ENCODE measurements at places on chromosomes 2 and 18. TPM values are rescaled to one million over a fixed set of nuclear protein-coding genes. Genes with fewer than 3 reads are reported as not detected.

GRCh38 chr2:58871469-58872142 is 630.5 kb upstream of the FANCL start:
- H3K4me3 ChIP-seq = no peak overlapping the region
- no peaks in the 10 kb centered on the region for H3K4me1 ChIP-seq
- DNase-seq = no peak
- no peak overlapping the region for H3K27ac ChIP-seq
- no peaks in the 10 kb centered on the region for H3K36me3 ChIP-seq

DNA sequence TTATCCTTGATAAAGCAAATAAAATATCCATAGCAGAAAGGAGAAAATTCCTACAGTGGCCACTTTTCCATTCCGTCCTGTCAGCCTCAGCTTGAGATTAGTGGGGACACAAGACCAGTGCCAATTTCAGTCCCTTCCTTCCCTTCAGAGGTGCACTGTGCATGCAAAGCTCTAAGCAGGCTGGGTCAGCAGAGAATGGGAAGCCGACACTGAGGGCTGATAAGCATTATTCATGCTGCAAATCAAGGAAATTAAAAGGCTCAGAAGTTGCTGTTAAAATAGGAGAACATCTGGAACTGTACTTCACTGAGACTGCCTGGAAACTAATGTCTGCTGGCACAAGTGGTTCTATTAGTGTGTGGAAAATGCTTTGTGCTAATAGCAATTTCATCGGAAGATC is 534.3 kb downstream of the ADCYAP1 start:
- no peaks in the 10 kb centered on the region for H3K36me3 ChIP-seq
- H3K27me3 ChIP-seq = no peaks in the 10 kb centered on the region
- DNase-seq = no peak
- H3K4me3 ChIP-seq = no peak overlapping the region
- no peaks in the 10 kb centered on the region for H3K4me1 ChIP-seq

DNA sequence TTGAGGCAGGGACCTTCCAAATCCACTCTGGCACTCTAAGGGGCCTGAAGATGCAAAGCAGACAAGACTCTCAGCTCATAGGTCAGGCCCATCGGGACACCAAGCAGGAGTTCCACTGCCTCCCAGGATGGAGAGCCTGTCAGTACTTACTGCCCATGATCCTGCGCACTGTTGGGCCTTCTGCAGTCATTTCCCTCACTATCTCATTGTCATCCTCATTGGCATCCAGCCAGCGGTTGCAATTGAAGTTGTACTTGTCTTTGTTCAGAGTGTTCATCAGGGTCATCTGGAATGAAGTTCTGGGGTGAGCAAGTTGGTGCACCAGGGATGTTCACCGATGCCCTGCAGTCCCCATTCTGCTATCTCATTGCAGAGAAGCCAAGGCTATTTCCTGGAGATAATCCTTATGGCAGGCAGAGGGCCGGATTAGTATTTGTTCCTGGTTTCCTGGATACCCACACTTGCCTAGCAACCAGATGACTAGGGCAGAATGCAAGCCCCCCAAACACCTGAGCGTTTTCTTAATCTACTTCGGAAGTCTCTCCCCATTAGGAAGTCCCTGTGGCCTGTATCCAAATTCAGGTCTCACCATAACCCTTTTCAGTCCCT is 65.1 kb downstream of the LOXHD1 start:
- H3K36me3 ChIP-seq = no peaks in the 10 kb centered on the region
- no peak for DNase-seq
- no peak overlapping the region for H3K4me3 ChIP-seq
- peaks cover 37% of the 10 kb centered on the region for H3K27me3 ChIP-seq

DNA sequence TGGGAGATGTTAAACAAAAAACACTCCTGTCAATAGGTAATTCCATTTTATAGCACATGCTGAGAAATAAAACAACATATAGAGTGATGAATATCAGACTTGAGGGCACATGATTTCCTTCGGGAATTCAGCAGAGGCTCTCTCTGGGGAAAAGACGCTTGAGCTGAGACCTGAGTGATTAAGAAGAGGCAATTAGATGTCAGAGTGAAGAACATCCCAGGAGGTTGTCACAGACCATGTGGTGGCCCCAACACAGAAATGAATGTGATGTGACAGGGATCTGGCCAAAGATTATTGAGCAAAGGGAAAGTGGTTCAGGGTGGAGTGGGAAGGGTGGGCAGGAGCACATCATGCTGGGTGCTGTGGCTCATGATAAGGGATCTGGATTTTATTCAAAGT is 254.7 kb downstream of the RAD51AP2 start:
- H3K4me1 ChIP-seq = no peaks in the 10 kb centered on the region
- no peaks in the 10 kb centered on the region for H3K27me3 ChIP-seq
- no peak overlapping the region for H3K4me3 ChIP-seq
- DNase-seq = no peak
- H3K27ac ChIP-seq = no peak overlapping the region
- no peaks in the 10 kb centered on the region for H3K36me3 ChIP-seq

- H3K27ac ChIP-seq = no peak overlapping the region
- H3K4me1 ChIP-seq = no peaks in the 10 kb centered on the region
- H3K36me3 ChIP-seq = peaks cover 9% of the 10 kb centered on the region
- no peak overlapping the region for H3K4me3 ChIP-seq
- no peak for DNase-seq
These were observed 37.7 kb downstream of the ZC3H15 start for GRCh38 chr2:186523791-186524190.

- no peaks in the 10 kb centered on the region for H3K27me3 ChIP-seq
- peaks cover 28% of the 10 kb centered on the region for H3K36me3 ChIP-seq
- H3K27ac ChIP-seq = no peak overlapping the region
These were observed 183.2 kb upstream of the SLC39A10 start for GRCh38 chr2:195473862-195474261.

DNA sequence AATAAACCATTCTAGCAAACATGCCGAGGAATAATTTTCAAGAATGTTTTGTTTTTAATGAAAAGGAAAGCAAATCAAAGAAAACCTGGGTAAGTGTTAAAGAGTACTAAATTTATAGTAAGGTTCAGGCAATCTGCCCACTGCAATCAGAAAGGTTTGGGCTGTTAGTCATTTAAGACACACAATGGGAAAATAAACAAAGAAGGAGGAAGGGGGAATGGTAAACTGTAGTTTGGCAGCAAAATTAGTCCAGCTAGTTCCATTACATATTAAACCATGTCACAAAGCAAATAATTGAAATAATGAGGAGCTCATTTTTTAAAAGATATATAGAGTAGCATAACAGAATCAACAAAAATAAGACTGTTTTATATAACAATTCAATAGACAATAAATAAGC is 87.5 kb upstream of the COPS8 start:
- peaks cover 7% of the 10 kb centered on the region for H3K27me3 ChIP-seq
- DNase-seq = no peak
- H3K4me1 ChIP-seq = no peaks in the 10 kb centered on the region
- H3K27ac ChIP-seq = no peak overlapping the region
- H3K4me3 ChIP-seq = no peak overlapping the region
- H3K36me3 ChIP-seq = no peaks in the 10 kb centered on the region

DNA sequence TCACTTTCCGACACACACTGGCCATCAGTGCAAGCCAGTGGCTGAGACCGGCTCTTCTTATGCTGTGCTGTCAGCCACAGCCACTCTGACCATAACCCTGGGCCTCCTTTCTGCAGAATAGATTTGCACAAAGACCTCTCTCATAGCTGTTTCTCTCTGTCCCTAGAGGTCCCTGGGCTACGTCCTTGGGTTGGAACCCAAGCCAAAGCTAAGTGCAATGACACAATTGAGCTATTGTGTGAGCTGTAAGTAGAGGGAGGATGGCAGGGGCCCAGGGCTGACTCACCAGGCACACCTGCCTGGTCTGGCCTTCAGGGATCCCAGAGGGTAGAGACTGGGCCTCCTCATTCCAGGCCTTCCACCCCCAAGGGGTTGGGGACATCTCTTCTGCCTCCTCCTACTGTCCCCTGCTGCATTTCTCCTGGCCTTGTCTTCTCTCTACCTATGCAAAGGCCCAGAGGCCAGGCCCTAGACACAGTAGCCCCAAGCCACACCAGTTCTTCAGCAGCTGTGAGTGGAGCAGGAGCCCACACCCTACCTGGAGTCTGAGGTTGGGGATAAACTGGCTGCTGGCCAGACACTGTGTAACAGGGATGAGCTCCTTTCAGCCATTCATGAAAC is 174.6 kb downstream of the NCK2 start:
- H3K4me1 ChIP-seq = peaks cover 2% of the 10 kb centered on the region
- no peaks in the 10 kb centered on the region for H3K27me3 ChIP-seq
- no peak overlapping the region for H3K27ac ChIP-seq

DNA sequence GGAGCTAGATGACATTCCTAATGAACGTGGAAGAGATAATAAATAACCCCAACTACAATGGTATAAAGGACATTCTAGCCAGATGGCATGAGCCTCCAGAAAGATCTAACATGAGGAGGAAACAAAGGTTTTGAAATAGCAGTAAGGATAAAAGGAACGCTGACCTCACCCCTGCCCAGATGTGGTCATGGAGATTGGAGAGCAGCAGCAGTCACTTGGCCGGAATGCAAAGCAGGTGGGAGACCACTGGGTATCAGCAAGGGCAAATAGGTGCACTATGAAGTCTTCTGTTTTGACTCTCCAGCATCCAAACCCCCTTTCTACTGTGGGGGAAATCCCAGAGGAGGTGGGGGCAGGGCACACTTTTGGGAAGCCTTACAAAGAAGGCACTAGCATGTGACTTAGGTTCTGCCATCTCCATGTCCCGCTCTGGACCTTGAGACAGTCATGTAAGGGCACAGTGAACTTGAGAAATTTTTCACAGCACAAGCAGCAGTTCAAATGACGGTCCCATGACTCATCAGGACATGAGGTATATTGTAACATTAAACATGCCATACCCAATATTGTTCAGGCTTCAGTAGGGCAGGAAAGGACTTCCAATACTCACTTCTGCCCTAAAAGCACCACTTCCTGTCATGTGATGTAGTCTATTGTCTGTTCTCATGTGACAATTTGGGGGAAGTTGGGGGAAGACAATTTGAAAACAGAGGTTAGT is 55.2 kb downstream of the METTL4 start:
- H3K4me3 ChIP-seq = no peak overlapping the region
- H3K27me3 ChIP-seq = no peaks in the 10 kb centered on the region
- H3K36me3 ChIP-seq = no peaks in the 10 kb centered on the region
- peaks cover 16% of the 10 kb centered on the region for H3K4me1 ChIP-seq
- H3K27ac ChIP-seq = no peak overlapping the region
- no peak for DNase-seq

DNA sequence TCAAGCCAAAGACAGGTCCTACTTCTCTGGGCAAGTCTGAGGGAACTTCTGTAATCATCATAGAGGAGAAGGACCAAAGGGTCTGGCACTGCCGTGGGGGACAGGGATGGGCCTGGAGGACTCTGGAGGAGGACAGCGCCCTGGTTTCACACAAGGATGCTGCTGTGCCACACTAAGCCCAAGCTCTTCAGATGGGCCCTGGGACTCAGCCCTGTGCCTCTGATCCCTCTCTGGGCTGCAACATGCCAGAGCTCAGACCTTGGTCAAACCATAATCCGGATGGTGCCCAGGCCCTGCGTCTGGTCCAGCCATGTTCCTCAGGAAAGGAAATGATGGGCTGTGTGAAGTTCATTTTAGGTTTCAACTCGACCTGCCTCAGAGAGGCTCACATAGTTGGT is 222.0 kb upstream of the COPS8 start:
- H3K27me3 ChIP-seq = no peaks in the 10 kb centered on the region
- no peaks in the 10 kb centered on the region for H3K36me3 ChIP-seq
- no peaks in the 10 kb centered on the region for H3K4me1 ChIP-seq
- no peak overlapping the region for H3K4me3 ChIP-seq
- no peak for DNase-seq
- H3K27ac ChIP-seq = no peak overlapping the region

Gene ST6GAL2
- not detected for total RNA-seq

Gene STPG4
- total RNA-seq = not detected

Gene CHAC2
- 10.3 TPM for total RNA-seq

Gene RAX
- not detected for total RNA-seq

Data from activated CD4-positive, alpha-beta memory T cell treated with anti-CD3 and anti-CD28 coated beads, Interleukin-2, amount 10 ng/mL, durations not matched to agents 7 days and 5 days (primary cell).